Central memory CD4-positive, alpha-beta T cell (primary cell): ENCODE measurements at places on chromosomes 2 and 18.

- no peak for DNase-seq
Measured at GRCh38 chr2:208711598-208711997, 305.0 kb downstream of the PTH2R start.

- no peak for DNase-seq
Measured at GRCh38 chr18:11147371-11147951, 1.9 kb downstream of the PIEZO2 start.

- DNase-seq = no peak
Measured at GRCh38 chr2:28377984-28378678, 14.5 kb upstream of the FOSL2 start.

DNA sequence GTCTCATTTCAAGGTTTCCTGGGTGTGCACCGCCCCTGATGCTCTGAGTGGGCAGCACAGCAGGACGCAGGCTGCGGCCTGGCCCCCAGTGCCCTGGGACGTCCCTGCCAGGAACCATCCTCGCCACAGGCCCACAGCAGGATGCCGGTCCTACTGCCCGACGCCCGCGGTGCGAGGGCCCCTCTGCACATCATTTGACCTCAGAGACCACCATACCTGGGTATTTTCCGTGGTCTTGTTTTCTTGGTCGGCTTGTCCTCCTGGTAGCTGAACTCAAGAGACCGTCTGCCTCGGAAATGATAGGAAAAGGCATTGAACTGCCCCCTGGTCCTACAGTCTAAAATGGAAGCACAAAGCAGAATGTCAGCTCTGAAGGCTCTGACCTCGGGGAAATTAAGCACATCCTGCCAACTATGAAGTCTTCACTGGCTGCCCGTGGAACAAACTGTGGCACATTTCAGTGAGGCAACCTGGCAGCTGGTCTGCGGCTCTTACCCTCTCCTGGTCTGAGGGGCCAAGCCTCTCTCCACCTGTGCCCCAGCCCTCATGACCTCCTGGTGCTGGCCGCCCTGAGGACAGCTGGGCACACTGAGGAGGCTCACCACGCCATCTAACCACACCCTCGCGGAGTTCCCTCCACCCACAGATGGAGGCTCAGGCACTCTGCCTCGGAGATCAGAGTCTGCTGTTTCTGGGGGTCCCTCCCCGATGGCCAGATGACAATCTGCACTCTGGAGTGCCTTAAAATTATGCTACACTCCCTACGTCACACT, 105.0 kb downstream of the PXDN start:
- no peak for DNase-seq

DNA sequence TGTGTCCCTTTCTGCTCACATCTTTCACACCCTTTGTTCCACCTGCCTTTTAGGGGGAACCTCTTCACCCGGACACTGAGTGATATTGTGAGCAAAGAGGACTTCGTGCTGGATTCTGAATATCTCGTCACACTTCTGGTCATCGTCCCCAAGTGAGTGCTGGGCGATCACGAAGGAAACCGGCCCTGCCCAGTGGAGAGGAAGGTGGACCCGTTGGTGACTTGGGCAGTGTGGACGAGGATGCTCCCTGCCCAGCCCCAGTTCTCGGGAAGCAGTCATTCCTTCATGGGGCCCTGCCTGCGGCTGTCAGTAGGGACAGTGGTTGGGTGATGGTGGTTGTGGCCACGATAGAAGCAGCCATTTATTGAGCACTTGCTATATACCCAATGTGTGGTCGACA, 40.8 kb downstream of the PDIA6 start:
- DNase-seq = no peak

DNA sequence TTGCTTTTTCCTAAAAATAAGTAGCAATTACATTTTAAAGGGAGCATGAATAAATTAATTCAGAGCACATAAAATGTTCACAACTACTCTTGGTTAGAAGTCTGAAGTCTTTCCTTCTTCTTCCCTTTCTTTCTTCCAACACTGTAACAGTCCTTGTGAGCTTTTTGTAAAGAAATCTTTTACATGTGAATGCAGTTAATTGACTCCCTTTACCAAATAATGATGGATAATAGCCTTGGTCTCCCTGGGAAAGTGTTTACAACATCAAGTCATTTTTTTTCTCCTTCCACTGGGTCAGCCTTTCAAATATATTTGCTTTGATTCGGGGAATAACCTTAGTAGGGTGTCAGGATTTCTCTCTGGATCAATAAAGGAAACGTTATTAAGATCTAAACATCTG, 39.1 kb downstream of the CALCRL start:
- no peak for DNase-seq

DNA sequence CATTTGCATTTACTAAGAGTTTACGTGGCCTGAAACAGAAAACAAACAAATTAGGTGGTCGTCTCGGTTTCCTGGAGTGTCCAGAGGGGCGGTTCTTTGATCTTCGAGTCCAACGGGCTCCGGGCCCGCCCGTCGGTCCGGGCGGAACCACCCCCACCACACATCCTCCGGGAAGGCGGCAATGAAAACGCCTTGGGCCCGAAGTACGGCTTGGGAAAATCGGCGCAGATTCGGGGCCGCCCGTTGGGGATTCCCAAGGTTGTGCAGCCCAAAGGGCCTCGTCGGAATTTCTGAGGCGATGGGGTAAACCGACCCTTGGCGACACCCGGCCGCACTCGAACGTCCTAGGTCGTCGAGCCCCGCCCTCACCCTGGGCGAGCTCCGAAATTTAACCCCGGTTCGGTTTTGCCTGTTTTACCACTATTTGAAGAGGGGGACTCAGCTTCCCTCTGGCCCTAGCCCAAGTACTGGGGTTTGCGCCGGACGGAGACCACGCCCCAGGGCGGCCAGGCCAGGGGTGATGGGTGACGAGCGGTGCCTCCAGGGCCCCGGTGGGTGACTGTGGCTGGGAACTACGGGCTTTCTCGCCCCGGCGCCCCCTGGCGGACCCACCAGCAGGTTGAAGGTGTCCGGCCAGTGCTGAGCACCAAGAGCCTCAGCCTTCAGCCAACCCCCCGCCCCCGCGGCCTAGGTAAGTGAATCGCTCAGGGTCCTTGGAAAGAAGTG, 1.9 kb upstream of the CFAP53 start:
- peak; percentile 63 for DNase-seq

GRCh38 chr2:179129574-179130238, 79.8 kb upstream of the CCDC141 start:
- no peak for DNase-seq

- no peak for DNase-seq
Measured at GRCh38 chr2:31440764-31441163, 26.2 kb upstream of the XDH start.

DNA sequence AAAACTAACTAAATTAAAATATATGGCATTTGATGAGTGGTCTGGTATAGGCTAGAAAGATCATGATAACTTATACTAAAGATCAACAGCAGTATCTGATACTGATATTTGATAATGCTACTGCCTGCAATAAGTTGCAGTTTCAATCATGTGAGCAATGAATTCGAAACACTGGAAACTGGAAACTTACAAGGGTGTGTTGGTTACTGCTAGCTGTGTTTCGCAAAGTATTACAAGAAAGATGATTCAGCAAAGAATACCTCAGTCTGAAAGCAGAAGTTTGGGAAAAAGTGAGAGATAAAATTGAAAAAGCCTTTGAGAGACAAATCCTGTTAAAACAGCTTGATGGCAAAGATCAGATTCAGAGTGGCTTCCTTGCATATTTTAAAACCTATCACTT, 294.5 kb downstream of the CCDC178 start:
- DNase-seq = no peak

DNA sequence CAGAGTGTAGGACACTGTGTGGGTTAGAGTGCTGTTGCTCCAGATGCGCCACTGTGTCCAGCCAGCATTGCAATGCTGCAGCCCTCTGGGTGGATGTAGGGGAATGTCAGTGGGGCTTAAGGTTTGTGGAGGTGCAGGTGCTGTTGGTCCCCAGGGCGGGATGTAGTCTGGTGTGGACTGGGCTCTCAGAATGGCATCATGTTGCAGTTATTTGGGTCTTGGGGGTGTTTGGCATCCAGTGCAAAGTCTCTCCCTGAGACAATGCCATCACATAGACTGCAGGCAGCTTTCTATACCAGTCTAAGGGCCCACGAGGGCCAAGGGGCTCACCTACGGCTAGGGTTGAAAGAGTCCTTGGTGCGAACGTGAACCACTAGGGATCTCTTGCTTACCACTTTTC, 275.3 kb downstream of the SOX11 start:
- no peak for DNase-seq

DNA sequence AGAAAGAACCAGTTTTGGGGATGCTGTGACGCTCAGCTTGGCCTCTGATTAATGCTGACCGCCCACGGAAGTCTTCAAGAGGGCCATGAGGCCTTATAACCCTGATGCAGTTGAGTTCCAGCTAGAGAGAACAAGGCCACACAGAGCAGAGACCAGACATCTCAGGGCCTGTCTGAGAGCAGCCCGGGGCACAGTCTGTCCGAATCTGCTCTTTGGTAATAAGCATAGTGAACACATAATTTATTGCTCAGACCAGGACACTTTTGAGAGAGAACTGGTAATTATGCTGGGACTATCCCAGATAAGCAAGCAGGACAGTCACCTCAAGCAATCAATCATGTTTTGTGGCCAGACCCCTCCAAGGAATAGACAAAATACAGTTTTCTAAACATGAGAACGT, 68.5 kb downstream of the STPG4 start:
- DNase-seq = no peak

DNA sequence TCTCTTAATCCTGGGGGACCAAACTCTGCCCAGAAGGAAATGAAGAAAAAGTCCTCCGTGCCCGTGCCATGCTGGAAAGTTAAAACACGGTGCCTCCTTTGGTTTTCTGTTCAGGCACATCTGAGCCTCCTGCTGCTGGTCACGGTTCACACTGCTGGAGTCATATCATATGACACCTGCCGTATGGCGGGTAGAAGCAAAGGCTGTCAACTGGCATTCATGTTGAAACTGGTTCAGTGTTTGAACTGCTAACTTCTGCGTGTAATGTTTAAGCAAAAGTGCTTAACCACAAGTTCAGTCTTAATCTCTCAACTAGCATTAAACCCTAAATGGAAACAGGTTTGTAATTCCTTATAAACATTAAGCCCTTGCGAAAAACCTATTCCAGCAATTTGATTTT, 3.1 kb downstream of the STK39 start:
- DNase-seq = peak; percentile 40

- DNase-seq = peak; percentile 94
Measured at GRCh38 chr2:74482801-74483674, at the start of the genes CCDC142 and TTC31. CCDC142 (minus strand) TSS chr2:74482998; CDS start chr2:74482837, 161 bp downstream. TTC31 (plus strand) TSS chr2:74483081; CDS start chr2:74483096, 15 bp downstream.

- no peak for DNase-seq
Measured at GRCh38 chr2:41903474-41904135, 144.2 kb upstream of the PKDCC start.

GRCh38 chr18:12744103-12744502, 41.3 kb downstream of the PSMG2 start:
- peak; percentile 26 for DNase-seq

DNA sequence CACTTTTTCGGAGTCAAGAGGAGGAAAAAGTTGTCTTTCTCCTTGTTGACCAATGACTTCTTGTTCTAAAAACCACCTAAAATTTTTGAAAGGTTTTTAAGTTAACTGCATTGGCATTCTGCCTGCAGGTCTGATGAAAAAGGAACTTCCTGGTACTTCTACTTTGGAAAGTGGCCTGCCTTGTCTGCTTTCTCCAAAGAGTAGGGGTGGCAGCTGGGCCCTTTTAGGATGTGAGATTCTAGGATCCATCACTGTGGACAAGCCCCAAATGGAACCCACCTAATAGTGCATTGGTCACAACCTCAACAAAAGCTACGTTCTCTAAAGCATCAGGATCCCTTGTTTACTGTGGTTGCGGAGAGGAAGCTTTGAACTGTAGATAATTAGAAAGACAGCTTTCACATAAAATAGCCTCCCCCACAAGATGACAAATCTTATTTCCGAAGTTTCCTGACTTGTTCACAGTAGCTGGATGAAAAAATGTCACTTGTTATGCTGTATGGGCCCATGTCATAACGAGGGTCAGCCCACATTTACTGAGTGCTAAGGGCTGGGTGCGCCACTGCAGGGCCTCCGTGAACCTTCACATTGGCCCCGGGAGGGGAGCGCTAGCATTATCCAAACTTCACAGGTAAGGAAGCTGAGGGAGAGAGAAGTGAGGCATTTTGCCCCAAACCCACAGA, 17.4 kb downstream of the ASPRV1 start:
- no peak for DNase-seq

GRCh38 chr18:23108496-23108895, 26.8 kb upstream of the CABLES1 start:
- DNase-seq = no peak

- DNase-seq = no peak
Measured at GRCh38 chr2:239587841-239588240, 187.0 kb upstream of the HDAC4 start.

- DNase-seq = peak; percentile 13
Measured at GRCh38 chr2:135820003-135820618, 16.9 kb downstream of the LCT start.

DNA sequence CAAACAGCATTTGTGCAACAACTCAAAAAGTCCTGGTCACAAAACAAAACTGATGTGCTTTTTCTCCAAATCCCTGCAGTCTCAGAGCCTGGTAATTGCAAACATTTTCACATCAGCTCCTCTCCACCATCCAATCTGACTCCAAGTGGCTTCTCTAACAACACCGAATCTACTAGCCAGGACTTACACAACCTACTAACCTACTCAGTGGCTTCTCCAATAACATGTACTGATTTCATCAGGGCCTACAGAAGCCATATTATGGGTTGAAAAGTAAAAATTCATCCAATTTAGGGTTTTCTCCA, 104.3 kb downstream of the COLEC12 start:
- no peak for DNase-seq

DNA sequence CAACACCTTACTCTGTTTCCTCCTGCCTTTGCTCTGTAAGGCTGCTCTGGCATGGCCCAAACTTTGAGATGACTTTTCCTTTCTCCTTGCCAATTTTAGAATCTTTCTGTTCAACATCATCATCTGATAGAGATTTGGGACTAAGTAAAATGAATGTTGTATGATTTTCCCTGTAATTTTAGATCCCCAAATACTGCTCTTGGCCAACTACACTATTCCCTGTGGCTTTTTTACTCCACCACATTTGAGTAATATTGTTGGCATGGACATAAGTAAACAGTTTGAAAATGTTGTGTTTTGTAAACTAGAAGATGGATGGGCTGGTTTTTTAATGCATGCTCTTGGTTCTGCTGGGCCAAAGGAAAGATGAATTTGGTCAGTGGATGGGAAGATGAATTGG, 12.1 kb downstream of the LTBP1 start:
- DNase-seq = no peak

DNA sequence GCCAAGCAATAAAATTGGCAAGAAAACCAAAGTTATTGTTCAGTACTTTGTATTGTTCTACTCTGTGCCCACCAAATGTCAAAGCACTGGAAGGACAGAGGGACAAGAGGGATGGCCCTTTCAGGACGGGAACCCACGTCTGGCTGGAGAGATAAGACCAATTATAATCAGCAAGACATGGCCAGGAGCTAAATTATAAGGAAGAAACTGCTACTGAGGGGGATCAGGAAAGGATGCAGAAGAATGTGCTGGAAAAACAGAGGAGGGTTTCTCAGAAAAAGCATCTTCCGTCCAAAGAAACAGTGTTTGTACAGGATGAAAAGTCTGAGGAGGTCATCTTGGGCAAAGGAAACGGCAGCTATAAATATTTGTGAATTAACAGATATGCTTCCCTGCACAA, 46.4 kb upstream of the NARS1 start:
- no peak for DNase-seq
